ENCODE measurements at places on chromosomes 6 and 20.
A peak's percentile ranks its signal among the peaks of the same experiment; 100 is the strongest.

DNA sequence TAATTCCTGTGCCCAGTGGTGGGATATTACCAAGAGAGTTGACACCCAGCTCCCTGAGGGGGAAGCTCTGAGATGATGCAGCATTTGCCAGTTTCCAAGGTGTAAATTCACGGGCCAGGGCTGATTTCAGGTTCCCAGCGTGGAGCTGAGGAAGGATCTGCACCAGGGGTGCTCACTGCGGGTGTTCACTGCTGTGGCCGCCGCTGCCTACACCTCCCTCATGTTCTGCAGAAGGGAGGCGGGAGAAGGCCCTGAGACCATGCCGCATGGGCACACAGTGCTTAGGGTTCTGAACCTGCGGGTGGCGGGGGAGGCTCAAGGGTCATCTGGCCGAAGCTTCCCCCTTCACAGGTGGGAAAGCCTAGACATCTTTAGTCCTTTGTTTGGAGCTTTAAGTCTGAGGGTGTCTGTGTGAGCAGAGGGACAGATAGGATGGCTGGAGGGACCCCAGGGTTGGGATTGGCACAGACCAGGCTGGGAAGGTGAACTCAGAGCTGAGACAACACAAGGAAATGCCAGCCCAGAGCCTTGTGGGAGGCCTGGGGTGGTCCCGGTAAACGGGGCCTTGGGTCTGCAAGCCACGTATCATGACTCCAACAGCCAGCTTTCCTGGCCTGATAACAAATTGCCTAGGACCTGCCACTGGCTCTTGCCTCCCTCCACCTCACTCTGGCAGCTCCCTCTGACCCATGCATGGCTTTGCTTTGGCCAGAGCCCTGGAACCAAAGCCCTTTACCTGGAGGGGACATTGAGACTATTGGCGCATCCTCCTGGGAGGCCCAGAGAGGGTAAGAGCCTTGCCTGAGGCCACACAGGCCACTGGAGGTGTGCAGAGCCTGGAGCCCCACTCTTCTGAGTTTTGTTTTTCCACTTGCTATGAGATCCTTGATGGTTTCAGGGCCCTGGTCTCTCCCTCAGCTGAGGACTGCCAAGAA is 40.4 kb downstream of the SYNJ2 start:
- DNase-seq, result no peak

GRCh38 chr6:147892476-147892875 is 384.0 kb downstream of the SAMD5 start:
- no peak for DNase-seq

DNA sequence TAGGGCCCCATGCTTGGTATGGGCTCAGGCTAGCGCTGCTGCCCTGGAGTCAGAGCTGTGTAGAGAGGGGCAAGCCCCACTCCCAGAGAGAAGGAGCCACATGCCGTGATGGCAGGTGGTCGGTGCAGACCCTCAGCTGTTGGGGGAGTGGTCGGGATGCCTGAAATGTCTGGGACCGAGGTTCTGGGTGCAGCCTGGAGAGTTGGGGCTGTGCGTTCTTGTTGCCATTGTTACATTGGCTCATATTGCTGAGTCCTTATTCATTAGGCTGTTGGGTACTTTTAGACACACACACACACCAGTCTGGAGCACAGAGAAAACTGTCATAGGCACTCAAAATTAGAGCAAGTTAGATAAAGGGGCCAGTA is 83.9 kb downstream of the UNC5CL start:
- no peak for DNase-seq

GRCh38 chr6:150928882-150929281 is 63.4 kb downstream of the MTHFD1L start:
- peak; percentile 52 for DNase-seq

DNA sequence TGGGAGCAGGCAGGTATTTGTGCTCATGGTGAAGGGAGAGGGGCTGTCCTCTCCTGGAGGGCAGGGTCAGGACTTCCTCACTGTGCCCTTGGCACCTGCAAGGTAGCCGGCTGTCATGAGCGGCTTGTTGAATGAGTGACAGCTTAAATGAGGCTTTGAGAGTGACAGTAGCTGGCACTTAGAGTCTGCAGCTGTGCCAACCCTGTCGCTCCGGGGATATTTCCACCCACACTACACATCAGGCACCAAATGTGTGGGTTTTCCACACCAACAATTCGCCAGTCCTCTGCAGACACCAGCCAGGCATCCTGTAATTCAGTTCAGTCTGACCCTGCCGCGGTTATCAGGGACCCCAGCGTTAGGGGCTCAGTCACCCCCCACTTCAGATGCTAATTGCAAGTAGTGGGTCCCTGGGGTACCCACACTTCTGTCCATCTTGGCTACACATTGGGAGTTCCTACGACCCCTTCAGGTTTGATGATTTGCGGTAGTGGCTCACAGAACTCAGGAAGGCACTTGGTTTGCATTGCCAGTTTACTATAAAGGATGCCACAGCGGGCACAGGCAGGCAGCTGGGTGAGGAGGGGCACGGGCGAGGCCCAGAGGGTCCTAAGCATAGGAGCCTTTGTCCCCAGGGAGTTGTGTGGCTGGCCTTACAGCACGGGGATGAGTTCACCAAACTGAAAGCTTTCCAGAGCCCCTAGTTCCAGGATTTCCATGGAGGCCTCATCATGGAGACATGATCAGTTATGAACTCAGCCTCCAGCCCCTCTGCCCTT is 9.1 kb downstream of the MTG2 start:
- no peak for DNase-seq

GRCh38 chr20:16387666-16388065 is 185.6 kb downstream of the KIF16B start:
- DNase-seq, result no peak
